ENCODE measurements at places on chromosomes 7 and 10. TPM values are rescaled to one million over a fixed set of nuclear protein-coding genes. Genes with fewer than 3 reads are reported as not detected.

Gene PLXDC2
- 13.1 TPM for total RNA-seq

Gene ZNF727
- total RNA-seq = 1.6 TPM

Gene C10orf143
- total RNA-seq = 1.4 TPM

Gene GNAT3
- not detected for total RNA-seq

Gene FBXL13
- 0.24 TPM for total RNA-seq

Gene MCM10
- total RNA-seq = 0.62 TPM

Gene STEAP1
- total RNA-seq = 1.4 TPM

Gene AS3MT
- total RNA-seq = 14.6 TPM

Gene GIMAP2
- total RNA-seq = 6.2 TPM

Gene PPIF
- total RNA-seq = 151 TPM

Gene SPOCK2
- total RNA-seq = 10.4 TPM

Gene VPS37D
- total RNA-seq = 3.0 TPM

Gene ITPRID1
- not detected for total RNA-seq

Gene GPR26
- total RNA-seq = not detected

Gene NCF1
- total RNA-seq = 4.2 TPM

Gene CFAP69
- 1.6 TPM for total RNA-seq

Gene GTPBP4
- total RNA-seq = 29.3 TPM

Gene SLC18A3
- not detected for total RNA-seq

Gene ELOVL3
- not detected for total RNA-seq

Gene OR2A7
- total RNA-seq = 0.22 TPM

Gene EPHB4
- 27.0 TPM for total RNA-seq

Gene SLC26A5
- not detected for total RNA-seq

Gene CALML5
- not detected for total RNA-seq

Gene USP54
- total RNA-seq = 29.7 TPM

Gene SLIT1
- 0.08 TPM for total RNA-seq

Gene SLC16A12
- total RNA-seq = 1.1 TPM

Gene VSTM4
- total RNA-seq = 21.8 TPM

Gene C7orf33
- total RNA-seq = not detected

Gene GIMAP4
- 38.4 TPM for total RNA-seq

Gene HSPA12A
- 20.8 TPM for total RNA-seq

Gene GCK
- total RNA-seq = 1.8 TPM

Gene MICALL2
- total RNA-seq = 9.0 TPM

Gene MYO1G
- total RNA-seq = 1.9 TPM

Gene ERVW-1
- not detected for total RNA-seq
